Hepatic stellate cell (primary cell): ENCODE measurements at places on chromosomes 3 and 15.

GRCh38 chr3:155404486-155404885, 111.0 kb upstream of the STRIT1 start:
- DNase-seq: no peak

DNA sequence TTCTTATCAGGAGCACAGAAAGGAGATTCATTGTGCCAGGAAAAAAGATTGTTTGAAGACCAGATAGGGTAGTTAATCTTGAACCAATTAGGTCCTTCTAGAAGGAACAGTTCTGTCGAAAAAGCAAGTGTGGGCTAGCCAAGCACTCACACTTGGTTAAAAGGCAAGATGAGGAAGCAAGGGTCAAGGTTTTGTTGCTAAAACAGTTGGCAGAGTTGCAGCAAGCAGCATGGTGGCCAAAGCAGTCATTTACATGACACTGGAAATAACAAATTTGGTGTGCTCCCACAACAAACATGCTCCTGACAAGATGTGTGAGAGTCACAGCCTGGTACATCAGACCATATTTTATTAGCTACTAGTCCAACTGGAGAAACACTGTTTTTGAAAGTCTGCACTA, 228.0 kb upstream of the CFAP20DC start:
- no peak for DNase-seq

- no peak for DNase-seq
Observed at GRCh38 chr15:40134885-40135284, 26.0 kb upstream of the BUB1B start.

GRCh38 chr3:194284351-194284750, 66.8 kb downstream of the CPN2 start:
- DNase-seq: no peak

- peak; percentile 50 for DNase-seq
Observed at GRCh38 chr3:33134026-33134625, 20.3 kb downstream of the CRTAP start.

- DNase-seq: no peak
Observed at GRCh38 chr3:121970047-121970446, 52.0 kb downstream of the ILDR1 start.

DNA sequence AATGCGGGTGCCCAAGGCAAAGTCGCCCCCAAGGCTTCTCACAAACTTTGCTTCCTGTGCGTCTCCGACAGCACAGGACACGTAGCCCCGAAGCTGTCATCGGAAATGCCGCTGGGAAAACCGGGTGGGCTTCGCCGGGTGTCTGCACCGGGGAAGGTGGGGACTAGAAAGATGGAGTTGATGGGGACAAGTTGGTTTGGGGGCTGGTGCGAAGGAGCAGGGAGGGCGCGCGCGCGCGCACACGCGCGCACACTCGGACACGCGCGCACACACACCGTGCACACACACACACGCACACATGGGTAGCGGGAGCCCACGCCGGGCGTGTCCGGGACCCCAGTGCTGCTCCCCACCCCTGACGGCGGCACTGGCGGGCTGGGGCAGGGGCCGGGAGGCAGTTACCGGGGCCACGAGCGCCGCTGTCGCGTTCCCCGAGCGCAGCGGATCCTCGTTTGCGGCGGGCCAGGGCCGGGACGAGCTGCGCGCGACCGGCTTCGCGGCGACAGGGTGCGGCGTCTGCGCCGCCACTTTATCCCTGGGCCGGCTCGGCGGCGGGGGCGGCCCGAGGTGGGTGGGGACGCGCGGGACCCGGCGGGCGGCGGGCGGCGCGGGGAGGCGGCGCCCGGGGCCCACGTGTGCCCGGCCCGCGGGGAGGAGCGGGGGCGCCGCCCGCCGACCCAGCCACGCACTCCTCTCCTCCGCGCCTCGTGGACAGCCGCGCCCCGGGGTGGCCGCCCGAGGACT, 539 bp upstream of the MGLL start:
- DNase-seq: peak; percentile 59

GRCh38 chr3:39295184-39295775, 15.4 kb upstream of the CX3CR1 start:
- DNase-seq: no peak

- DNase-seq: peak; percentile 1
Observed at GRCh38 chr3:162337630-162338029, 841.0 kb downstream of the OTOL1 start.

- DNase-seq: no peak
Observed at GRCh38 chr15:25055356-25056068, 100.7 kb downstream of the SNRPN start.

DNA sequence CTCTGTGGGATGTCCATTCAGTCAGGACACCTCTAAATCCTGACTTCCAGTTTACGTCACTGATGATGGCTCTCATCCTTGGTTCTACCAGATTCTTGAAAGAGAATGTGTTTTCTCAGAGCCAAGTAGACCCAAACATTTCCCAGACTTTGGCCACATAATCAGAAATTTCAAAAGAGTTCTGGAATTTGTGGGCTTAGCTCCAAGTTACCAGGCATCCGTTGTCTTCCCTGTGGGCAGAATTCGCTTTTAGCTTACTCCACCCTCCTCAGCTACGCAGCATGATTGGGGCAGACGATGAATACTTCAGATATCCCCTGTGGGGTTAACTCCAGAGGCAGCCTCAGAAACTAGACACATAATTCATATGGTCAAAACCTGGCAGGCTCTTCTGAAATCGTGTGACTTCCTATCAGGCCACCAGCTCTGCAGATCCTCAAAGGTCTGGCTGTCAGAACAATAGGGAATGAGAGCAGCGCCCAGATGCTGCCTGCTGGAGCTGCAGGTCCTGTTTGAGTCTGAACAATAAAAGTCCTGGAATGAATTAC, 30.6 kb downstream of the CRTC3 start:
- DNase-seq: peak; percentile 63

DNA sequence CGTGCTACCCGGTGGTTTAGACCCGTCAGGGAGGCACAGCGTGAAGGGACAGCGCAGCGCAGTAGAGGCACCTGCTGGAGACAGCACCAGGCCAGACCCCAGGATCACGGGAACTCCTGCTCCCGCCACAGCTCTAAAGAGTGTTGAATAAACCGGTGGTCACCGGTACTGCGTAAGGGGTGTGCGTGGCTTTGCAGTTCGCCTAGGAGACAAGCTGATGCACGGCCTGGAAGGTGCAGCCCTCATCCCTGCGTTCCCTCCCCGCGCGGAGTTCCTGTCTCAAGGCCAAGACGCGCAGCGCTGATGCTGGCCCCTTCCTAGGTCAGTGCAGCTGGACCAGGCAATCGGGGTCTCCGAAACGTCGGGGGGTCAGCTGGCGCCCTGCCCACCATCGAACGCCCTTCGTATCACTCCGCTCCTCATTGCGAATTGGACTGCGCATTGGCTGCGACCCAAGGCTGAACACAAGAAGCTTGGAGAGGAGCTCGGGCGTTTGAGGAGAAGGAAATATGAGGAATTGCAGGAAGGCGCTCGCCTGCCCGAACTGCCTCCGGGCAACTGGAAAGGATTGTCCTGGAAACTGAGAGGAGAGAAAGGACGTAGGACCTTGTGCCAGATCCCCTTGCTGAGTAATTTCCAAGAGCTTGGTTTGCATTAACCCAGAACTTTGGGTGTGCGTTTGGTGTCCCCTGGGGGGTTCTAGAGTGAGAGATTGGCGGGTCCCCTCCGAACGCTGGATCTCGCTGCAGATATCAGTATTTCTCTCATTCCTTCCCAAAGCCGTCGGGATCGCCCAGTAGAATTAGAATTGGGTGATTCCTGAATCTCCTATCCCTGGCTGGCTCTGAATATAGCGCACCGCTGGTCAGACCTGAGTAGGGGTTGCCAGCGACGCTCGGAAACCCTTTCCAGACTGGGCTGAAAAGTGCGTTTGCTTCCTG, 2.3 kb upstream of the SOX14 start:
- peak; percentile 4 for DNase-seq

GRCh38 chr3:18512007-18512406, 86.9 kb upstream of the SATB1 start:
- DNase-seq: no peak

DNA sequence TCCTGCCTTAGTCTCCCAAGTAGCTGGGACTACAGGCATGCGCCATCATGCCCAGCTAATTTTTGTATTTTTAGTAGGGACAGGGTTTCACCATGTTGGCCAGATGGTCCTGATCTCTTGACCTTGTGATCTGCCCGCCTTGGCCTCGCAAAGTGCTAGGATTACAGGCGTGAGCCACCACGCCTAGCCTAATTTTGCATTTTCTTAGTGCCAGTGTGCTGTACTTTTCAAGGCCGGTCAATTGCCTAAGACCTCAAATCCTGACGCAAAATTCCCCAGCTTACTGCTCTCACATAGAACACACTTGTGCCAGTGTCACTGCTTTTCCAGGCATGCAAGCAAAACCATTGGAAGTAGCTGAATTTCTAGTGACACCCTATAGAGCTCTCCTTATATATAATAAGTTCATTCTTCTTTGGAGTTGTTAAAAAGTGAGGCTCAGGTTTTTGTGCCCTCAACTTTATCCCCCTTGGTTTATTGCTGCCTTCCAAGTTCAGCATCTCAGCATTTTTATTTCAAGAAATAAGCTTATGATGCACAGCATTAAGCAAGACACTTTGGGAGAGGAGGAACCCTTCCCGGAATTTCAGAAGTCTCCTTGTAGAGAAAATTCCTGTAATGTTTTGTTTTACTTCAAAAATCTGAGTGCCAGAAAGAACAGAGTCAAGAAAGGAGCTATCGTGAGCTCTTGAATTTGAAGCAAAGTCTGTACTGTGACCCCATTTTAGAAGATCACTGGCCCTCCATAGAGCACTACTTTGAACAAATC, 93.2 kb downstream of the FILIP1L start:
- DNase-seq: no peak

DNA sequence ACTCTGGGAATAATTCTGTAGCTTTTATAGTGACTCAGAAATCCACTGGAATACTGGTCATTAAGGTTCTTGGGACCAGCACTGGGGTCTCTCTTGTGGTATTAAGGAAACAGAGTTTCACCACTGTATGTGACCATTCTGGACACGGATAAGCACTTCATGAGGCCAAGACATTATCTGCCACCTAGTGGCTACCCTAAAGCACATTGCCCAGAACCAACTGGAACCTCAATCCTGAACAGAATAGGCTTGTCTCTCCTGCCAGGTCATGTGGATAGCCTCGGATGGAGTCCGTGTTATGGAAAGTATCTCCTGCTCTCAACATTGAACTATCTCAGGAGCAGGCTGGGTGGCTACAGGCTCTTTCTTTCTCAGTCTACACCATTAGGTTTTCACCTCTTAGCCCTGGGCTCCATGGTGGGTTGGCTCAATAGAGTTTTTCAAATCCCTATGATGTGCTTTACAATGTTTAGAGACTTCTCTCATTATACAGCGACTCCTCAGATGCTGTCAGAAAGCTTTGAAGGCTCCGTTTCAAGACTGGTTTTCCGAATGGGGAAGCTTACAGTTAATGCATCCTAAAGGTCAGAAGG, 167.6 kb upstream of the ST8SIA2 start:
- no peak for DNase-seq

DNA sequence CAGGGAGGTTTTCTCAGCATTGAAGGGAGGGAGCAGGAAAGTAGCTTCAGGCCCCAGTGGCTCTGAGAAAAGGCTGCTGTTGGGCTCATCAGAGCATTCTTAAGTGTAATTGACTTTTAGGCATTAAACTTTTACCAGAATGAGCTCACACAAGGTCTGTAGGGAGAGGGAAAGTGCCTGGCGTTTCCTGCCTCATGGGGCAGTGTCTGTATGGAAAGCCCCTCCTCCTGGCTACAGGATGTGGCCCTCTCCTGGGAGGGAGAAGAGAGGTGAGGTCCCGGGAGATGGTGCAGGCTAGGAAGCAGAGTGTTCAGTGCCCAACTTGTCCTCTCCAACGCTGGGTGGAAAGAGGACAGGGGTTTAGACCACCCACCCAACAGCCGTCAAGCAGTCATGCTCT, 21.3 kb upstream of the SCN10A start:
- DNase-seq: no peak

DNA sequence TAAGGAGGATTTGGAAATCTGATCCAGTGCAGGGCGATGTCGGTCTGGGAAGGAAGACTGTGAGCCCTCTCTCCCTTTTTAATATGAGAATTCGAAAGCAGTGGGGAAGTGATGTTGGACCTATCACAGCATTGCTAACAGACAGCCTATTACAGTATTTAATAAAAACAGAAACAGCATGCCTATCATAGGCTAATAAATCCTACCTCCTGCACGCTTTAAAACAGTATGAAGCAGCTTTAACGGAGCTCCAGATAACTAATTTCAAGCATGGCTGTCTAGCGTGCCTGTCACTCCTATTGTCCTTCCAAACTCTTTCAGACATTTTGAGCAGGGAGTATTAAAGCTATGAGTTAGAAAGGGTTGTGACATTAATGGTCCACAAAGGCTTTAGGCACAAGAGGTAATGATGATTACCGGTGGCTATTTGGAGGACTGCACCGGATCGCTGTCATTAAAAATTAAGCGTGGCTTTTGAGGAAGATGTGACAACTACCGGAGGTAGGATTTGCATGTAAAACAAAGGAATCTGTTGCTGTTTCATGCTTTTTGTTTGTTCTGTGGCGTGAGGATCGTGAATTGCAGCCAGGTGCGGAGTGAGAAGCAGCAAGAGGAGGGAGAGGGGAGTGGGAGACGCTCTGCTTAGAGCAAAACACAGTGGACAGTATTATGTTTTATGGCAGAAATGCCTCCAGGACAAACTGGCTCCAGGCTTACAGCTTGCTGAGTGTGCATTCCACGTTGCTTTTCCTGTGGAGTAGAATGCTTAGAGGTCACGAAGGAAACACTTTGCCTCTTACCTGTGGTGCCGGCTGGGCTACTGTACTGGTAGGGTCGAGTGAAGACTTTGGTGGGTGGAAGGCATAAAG, at the start of gene KCNMB2:
TSS of gene KCNMB2 (plus strand) at position 226 of the 869 bp plus-strand sequence.
- DNase-seq: no peak

GRCh38 chr3:139473155-139473771, 3.1 kb downstream of the RBP2 start:
- no peak for DNase-seq

DNA sequence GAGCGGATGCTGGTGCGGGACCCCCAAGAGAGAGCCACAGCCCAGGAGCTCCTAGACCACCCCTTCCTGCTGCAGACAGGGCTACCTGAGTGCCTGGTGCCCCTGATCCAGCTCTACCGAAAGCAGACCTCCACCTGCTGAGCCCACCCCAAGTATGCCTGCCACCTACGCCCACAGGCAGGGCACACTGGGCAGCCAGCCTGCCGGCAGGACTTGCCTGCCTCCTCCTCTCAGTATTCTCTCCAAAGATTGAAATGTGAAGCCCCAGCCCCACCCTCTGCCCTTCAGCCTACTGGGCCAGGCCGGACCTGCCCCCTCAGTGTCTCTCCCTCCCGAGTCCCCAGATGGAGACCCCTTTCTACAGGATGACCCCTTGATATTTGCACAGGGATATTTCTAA, 6.9 kb downstream of the ANKRD63 start:
- no peak for DNase-seq

DNA sequence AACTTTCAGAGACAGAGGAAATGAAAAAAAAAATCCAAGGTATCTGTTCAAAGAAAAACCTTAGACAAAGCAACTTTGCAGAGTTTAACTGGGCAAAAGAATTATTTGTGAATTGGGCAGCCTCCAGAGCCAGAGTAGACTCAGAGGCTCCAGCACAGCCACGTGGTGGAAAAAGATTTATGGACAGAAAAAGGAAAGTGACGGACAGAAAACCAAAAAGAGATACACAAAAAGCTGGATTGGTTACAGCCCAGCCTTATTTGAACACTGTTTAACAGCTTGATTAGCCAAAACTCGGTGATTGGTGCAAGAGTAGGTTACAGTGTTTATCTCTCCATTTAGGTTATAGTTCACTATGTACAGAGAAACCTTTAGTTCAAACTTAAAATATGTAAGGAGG, 23.7 kb upstream of the GPD1L start:
- no peak for DNase-seq
